ENCODE measurements at places on chromosomes 5 and 9.

DNA sequence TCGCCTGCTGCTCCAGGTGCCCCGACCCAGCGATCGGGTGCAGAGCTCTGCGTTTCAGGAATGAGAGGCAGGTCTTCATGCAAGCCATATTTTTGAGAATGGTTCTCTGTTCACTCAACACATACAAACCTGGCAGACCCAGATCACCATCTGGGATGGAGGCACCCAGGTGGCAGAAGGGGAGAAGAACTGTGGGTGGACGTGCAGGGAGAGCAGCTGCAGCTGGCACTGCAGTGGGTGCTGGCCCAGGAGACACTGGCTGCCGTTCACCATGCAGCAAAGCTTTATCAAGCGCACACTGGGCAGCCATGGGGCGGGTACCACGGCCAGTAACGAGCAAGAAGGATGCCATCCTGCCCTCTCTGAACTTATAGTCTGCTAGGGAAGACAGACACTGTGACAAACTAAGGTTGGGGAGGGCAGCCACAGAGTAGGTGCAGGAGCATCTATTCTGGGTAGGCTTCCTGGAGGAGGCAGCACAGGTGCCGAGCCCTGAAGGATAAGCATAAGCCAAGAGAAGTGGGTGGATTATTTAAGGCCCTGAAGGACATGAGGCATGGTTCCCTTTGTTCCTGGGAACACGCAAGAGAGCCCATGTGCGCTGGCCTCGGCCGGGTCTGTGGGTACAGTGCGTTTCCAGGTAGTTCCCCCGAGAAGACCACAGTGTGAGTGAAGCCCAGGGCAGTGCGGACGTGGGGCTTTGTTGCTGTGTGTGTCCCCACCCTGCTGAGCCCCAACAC is 46.2 kb upstream of the FCN2 start:
- H3K27me3 ChIP-seq: no peaks in the 10 kb centered on the region
- H3K27ac ChIP-seq: no peak overlapping the region
- no peak for DNase-seq
- no peak overlapping the region for H3K4me3 ChIP-seq
- no peaks in the 10 kb centered on the region for H3K4me1 ChIP-seq

- peaks cover 17% of the 10 kb centered on the region for H3K27me3 ChIP-seq
- no peak overlapping the region for H3K4me3 ChIP-seq
- no peak overlapping the region for H3K27ac ChIP-seq
- no peaks in the 10 kb centered on the region for H3K36me3 ChIP-seq
- DNase-seq: no peak
Measured at GRCh38 chr5:170527991-170528390, 24.2 kb downstream of the KCNIP1 start.

DNA sequence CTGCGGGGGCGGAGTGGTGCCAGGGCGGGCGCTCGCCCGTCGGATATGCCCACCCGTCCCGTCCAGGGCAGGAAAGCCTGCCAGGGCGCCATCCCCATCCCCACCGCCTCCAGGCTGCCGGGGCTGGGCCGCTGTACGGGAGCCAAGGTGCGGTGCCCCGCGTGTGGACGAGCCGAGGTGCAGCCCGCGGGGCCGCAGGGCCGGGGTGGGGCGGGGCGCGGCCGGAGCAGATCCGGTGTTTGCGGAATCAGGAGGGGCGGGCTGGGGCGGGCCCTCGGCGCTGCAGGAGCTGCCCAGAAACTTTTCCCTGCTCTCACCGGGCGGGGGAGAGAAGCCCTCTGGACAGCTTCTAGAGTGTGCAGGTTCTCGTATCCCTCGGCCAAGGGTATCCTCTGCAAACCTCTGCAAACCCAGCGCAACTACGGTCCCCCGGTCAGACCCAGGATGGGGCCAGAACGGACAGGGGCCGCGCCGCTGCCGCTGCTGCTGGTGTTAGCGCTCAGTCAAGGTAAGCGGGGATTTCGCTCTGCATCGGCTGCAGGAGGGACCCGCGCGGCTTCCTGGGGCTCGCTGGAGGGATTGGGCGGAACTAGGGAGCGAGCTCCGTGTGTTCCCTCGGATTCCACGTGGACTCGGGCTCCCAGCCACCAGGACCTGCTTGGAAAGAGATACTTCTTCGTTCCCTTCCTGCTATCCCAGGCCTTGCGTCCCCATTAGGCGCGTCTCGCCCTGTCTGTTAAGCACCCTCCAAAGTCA is at the start of gene ITGA2:
Gene ITGA2, plus strand, starts transcription at position 328 of the 756 bp plus-strand sequence. Its CDS starts 117 bp downstream, at position 445.
- peaks cover 19% of the 10 kb centered on the region for H3K4me1 ChIP-seq
- peak; percentile 49 for DNase-seq
- H3K27ac ChIP-seq: peak within 1 kb of the TSS; percentile 60

GRCh38 chr9:69420611-69421270 is 95.7 kb downstream of the ENTREP1 start:
- peak; percentile 15 for DNase-seq
- no peak overlapping the region for H3K4me3 ChIP-seq
- H3K27me3 ChIP-seq: peaks cover 17% of the 10 kb centered on the region
- H3K27ac ChIP-seq: no peak overlapping the region
- H3K4me1 ChIP-seq: no peaks in the 10 kb centered on the region

DNA sequence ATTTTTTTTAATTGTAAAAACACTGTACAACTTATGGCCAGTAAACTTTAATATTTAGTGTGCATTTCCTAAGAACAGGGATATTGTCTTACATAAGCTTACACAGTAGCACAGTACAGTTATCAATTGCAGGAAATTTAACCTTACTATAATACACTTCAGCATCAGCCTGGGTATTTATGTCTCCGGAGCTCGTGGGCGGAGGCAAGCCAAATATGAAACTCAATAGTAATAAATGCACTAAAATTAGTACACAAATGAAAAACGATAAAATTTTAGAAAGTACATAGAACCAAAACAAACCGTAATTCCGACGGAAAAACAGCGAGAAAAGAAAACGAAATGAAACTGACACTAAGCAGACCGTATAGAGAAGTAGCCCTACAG is 91.2 kb downstream of the ANXA2R start:
- H3K27ac ChIP-seq: peak overlapping the region; percentile 66
- H3K27me3 ChIP-seq: no peaks in the 10 kb centered on the region
- peaks cover 17% of the 10 kb centered on the region for H3K4me1 ChIP-seq
- H3K4me3 ChIP-seq: peak overlapping the region; percentile 83

DNA sequence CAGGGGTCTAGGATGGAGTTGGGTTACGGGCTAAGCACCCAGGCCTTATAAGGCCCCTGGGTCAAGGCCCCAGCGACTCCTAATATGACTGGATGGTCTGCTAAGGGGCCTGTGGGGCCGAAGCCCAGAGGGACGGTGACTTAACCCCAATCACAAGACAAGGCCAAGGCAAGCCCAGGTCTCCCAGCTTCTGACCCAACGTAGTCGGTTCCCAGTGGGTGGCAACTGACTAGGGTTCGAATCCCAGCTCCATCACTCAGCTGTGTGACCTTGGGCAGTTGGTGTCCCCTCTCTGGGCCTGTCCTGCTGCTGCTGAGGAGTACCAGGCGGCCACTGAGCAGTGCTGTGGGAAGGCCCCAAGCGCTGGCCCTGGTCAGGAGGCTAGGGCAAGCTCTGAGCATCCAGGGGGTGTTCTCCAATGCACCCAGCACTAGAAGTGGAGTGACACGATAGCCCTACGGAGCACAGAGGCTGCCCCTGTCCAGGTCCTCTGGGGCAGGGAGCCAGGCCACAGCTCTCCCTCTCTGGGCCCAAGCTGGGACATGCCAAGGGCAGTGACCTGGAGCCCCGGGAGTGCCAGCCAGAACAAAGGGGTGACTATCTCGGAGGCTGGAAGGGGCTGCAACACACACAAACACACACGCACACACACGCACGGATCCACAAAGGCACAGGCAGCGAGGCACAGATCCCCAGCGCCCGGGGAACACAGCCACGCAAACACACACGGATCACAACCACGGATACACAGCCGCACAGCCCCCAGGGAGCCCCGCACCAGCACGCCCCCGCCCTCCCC is 512 bp downstream of the AK1 start:
- no peak for DNase-seq
- H3K4me1 ChIP-seq: peaks cover 2% of the 10 kb centered on the region
- peaks cover 8% of the 10 kb centered on the region for H3K27me3 ChIP-seq
- no peak overlapping the region for H3K27ac ChIP-seq
- H3K4me3 ChIP-seq: peak overlapping the region; percentile 39

DNA sequence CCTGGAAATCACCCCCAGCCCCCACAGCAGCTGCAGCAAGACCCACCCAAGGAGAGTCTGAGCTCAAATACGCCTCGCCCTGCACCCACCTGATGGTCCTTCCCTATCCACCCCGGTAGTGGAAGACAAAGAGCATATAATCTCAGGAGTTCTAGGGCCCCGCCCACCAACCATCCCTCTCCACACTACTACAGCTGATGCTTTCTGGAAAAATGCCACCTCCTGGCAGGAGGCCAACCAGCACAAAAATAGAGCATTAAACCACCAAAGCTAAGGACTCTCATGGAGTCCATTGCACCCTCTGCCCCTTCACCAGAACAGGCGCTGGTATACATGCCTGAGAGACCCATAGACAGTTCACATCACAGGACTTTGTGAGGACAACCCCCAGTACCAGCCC is 22.5 kb upstream of the NIPSNAP3A start:
- no peaks in the 10 kb centered on the region for H3K27me3 ChIP-seq
- no peak overlapping the region for H3K4me3 ChIP-seq
- no peak overlapping the region for H3K27ac ChIP-seq
- no peak for DNase-seq
- no peaks in the 10 kb centered on the region for H3K4me1 ChIP-seq

DNA sequence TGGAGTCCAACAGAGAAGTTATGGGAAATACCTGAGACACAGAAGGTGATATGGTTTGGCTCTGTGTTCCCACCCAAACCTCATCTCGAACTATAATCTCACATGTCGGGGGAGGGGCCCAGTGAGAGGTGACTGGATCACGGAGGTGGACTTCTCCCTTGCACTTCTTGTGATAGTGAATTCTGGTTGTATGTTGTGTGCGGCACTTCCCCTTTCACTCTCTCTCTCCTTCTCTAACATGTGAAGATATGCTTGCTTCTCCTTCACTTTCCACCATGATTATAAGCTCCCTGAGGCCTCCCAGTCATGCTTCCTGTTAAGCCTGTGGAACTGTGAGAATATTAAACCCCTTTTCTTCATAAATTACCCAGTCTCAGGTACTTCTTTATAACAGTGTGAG is 96.1 kb downstream of the TMEM232 start:
- no peak overlapping the region for H3K27ac ChIP-seq
- H3K4me1 ChIP-seq: no peaks in the 10 kb centered on the region
- no peak overlapping the region for H3K4me3 ChIP-seq
- H3K36me3 ChIP-seq: no peaks in the 10 kb centered on the region
- no peaks in the 10 kb centered on the region for H3K27me3 ChIP-seq
- no peak for DNase-seq

GRCh38 chr5:116640236-116640635 is 65.6 kb upstream of the SEMA6A start:
- no peak overlapping the region for H3K27ac ChIP-seq
- no peaks in the 10 kb centered on the region for H3K4me1 ChIP-seq
- no peaks in the 10 kb centered on the region for H3K36me3 ChIP-seq
- no peak overlapping the region for H3K4me3 ChIP-seq
- DNase-seq: no peak

DNA sequence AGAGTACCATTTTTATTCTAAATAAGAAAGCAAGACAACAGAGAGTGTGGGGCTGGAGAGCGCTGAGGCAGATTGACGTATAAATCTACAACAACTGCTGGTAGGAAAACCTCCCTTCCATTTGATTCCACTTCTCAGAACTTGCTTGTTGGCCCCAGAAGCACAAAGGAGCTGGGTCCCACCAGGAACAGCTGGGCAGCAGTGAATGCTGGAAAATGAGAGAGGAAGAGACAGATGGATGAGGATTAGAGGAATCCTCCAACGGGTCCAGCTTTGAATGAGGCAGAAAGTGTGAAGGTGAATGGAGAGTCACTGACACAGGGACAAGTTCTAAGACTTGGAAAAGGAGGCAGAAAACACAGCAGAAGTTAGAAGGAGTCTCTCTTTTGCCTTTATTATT is 14.8 kb downstream of the TAS2R1 start:
- DNase-seq: no peak
- no peak overlapping the region for H3K4me3 ChIP-seq
- H3K36me3 ChIP-seq: no peaks in the 10 kb centered on the region
- H3K27ac ChIP-seq: no peak overlapping the region
- H3K27me3 ChIP-seq: no peaks in the 10 kb centered on the region

DNA sequence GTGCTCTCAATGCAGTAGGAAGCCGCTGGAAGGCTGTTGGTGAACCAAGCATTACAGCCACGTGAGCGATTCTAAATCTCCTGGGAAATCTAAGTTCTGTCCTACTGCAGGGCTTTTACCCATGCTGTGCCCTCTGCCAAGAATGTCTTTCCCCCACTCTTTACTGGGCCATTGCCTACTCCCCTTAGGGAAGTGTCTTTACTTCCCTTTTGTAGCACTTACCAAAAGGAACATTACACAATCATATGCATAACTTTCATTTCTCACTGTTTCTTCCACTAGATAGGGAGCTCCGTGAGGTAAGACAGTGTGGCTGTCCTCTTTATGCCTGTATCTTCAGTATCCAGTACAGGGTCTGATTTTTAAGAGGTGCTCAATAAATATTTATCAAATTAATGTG is 241.7 kb upstream of the NR4A3 start:
- no peak overlapping the region for H3K27ac ChIP-seq
- H3K27me3 ChIP-seq: peaks cover 8% of the 10 kb centered on the region
- DNase-seq: no peak
- H3K4me1 ChIP-seq: no peaks in the 10 kb centered on the region
- H3K36me3 ChIP-seq: no peaks in the 10 kb centered on the region
- H3K4me3 ChIP-seq: no peak overlapping the region

GRCh38 chr5:121164632-121165031 is 687.0 kb upstream of the FTMT start:
- no peaks in the 10 kb centered on the region for H3K4me1 ChIP-seq
- no peaks in the 10 kb centered on the region for H3K36me3 ChIP-seq
- H3K27me3 ChIP-seq: no peaks in the 10 kb centered on the region
- no peak for DNase-seq
- no peak overlapping the region for H3K27ac ChIP-seq

- H3K4me3 ChIP-seq: no peak overlapping the region
- H3K36me3 ChIP-seq: no peaks in the 10 kb centered on the region
- H3K4me1 ChIP-seq: no peaks in the 10 kb centered on the region
- H3K27ac ChIP-seq: no peak overlapping the region
- no peaks in the 10 kb centered on the region for H3K27me3 ChIP-seq
- DNase-seq: no peak
Measured at GRCh38 chr5:30279237-30279636, 914.2 kb upstream of the CDH6 start.

DNA sequence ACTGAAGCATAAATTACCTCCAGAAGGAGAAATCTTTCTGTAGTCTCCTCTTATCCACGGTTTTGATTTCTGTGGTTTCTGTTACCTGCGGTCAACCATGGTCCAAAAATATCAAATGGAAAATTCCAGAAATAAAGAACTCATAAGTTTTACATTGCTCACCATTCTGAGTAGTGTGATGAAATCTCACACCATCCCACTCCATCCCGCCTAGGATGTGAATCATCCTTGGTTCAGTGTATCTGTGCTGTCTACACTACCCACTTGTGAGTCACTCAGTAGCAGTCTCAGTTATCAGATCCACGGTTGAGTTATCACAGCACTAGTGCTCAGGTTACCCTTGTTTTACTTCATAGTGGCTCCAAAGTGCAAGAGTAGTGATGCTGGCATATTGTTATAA is 371.2 kb downstream of the NFIB start:
- peaks cover 1% of the 10 kb centered on the region for H3K27me3 ChIP-seq
- no peaks in the 10 kb centered on the region for H3K36me3 ChIP-seq
- H3K4me1 ChIP-seq: peaks cover 3% of the 10 kb centered on the region
- no peak overlapping the region for H3K27ac ChIP-seq
- no peak overlapping the region for H3K4me3 ChIP-seq
